Stimulated activated memory B cell treated with anti-CD40 and anti-IgM and Interleukin-4, amounts not matched to agents 10 μg/mL and 1 μg/mL and 100 μg/mL, for 72 hours (primary cell): ENCODE measurements at places on chromosomes 13 and 19.
A peak's percentile ranks its signal among the peaks of the same experiment; 100 is the strongest.

GRCh38 chr13:68813180-68813796, 1294.3 kb upstream of the ATXN8OS start:
- no peak for ATAC-seq

DNA sequence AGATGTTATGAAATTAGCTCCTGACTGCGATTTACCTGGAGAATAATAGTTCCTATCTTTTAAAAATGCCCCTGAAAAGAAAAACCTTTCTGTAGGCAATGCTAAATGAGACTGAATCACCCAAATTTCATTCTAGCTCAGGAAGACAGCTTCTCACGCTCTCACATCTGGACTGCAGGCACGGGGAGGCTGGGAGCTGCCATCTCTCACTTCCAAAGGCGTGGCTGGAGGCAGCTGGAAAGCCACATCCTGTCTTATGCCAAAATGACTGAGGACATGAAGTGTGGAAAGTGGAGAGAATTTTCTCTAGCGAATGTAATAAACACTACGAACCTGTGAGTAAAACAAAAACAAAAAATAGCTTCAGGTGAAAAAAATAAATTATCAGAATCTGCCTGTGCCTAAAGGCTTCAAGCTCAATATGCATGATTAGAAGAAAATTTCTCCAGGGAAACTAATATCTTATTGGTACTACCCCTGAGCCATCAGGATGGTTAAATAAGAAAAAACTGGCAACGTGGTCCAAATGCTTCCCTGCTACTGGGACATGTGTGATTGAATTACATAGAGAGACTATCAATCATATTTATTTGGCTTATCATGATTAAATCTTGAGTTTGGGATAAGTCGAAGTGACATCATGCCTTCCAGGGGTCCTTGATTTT, 58.1 kb upstream of the UBL3 start:
- ATAC-seq, result no peak

GRCh38 chr19:4051175-4052101, 15.3 kb downstream of the ZBTB7A start:
- peak; percentile 51 for ATAC-seq

- ATAC-seq, result no peak
Observed at GRCh38 chr19:12647047-12647446, 19.5 kb downstream of the MAN2B1 start.

GRCh38 chr19:22832031-22832762, at the start of gene ZNF723:
ZNF723 (plus strand) TSS chr19:22832291; CDS start chr19:22832380, 89 bp downstream.
- ATAC-seq, result no peak

DNA sequence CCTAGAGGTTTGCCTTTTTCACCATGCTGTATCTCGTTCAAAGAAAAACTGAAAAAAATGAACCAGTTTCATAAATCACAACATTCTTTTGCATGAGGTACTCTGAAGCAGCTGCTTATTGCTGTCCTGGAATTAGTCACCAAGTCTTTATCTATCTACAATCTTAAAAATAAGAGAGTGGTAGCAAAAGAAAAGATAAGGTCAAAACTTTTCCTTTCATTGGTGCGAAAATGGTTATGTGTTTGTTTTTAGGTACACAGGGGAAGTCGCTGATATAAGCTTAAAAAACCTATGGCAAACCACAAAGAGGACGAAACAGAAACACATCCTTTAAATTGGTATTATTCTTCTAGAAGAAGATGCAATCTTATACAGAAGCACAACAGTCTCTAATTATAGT, 20.7 kb downstream of the OBI1 start:
- no peak for ATAC-seq

GRCh38 chr19:38412961-38413360, 10.1 kb downstream of the FAM98C start:
- no peak for ATAC-seq

DNA sequence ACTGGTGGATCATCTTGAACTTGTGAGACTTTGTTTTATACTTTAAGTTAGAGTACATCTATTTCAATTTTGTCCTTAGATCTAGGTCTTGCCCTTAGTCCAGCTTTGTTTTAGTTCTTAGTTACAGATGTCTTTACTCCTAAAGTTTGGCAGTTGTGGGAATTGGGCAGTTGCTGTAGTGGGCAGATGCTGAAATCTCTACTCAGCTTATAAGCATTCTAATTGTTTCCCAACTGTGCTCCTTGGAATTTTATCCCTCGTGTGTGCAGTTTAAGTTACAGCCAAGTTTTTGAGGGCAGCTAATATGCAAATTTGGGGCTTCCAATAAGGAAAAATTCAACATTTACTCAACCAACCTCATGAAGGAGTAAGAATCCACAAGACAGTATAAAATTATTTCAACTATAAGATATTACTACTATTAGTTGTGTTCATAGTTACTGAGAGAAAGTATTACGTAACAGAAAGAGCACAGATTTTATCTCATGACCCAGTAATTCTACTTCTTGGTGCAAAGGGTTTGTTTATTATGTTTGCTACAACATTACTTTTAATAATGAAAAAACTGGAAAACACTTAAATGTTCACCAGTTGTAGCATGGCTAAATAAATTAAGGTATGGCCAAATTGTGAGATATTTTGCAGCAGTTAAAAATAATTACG, 32.9 kb downstream of the CCDC122 start:
- ATAC-seq, result no peak

DNA sequence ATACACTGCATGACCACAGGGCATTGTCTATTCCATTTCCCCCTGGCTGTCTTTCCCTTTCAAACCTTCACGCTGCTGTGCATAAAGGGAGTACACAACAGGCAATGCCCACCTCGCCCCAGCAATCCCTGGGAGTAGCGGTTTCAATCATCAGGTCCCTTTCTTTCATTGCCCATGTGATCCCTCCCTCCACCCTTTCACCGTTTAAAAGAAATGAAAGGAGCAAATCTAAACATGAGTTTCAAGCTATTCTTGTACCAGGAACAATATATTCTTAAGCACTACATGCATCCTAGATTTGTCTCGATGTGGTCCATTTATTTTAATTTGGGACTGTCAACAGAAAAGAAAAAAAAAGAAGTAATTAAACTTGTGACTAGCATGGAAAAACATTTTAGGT, 123.4 kb upstream of the ARGLU1 start:
- no peak for ATAC-seq

DNA sequence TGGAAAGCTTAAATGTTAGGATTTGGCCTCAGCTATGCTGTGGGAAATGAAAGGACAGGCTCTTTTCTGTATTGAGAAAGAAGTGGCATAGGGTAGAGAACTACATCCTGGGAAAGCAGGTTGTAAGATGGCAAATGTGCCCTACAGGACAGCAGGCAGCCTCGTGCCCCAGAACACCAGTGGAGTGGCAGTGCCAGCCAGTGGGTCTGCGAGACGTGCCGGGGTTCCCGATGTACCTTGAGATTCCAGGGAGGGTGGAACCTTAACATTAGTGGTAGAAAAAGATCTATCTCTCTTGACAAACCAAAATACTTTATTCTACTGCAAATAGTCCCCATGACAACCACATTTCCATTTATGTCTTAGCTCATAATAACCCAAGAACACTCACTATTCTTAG, 42.7 kb downstream of the DCLK1 start:
- ATAC-seq, result no peak
